Trophoblast cell (in vitro differentiated cells and primary cell): ENCODE measurements at places on chromosomes 5 and 9.

- H3K4me3 ChIP-seq = no peak overlapping the region
- no peaks in the 10 kb centered on the region for H3K36me3 ChIP-seq
- H3K4me1 ChIP-seq = no peaks in the 10 kb centered on the region
- H3K27me3 ChIP-seq = no peaks in the 10 kb centered on the region
- DNase-seq = peak; percentile 57
Observed at GRCh38 chr9:4077499-4078102, 222.3 kb downstream of the GLIS3 start.

GRCh38 chr5:35152733-35153132 is 77.6 kb downstream of the PRLR start:
- no peak overlapping the region for H3K27ac ChIP-seq
- no peaks in the 10 kb centered on the region for H3K36me3 ChIP-seq
- no peak for DNase-seq
- H3K4me1 ChIP-seq = no peaks in the 10 kb centered on the region
- no peak overlapping the region for H3K4me3 ChIP-seq

DNA sequence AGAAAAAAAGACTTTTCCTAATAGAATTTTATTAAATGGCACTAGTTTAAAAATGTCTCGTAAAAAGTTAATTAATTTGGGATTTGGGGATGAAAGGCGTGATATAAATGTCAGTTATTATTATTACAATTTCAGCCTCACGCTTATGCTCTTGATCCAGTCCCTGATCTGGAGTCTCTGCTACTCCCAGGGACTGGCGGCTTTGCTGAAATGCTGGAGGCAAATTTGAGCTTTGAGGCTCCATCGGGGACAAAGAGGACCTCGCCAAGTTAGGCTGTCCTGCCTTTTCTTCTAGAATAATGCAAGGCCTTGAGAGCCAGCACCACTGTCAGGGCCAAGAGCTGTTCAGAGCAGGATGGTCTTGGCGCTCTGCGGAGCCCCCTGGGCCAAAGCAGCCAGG is 69.7 kb downstream of the ZNF618 start:
- H3K4me1 ChIP-seq = no peaks in the 10 kb centered on the region
- no peaks in the 10 kb centered on the region for H3K36me3 ChIP-seq
- no peak for DNase-seq
- no peaks in the 10 kb centered on the region for H3K27me3 ChIP-seq
- no peak overlapping the region for H3K27ac ChIP-seq

DNA sequence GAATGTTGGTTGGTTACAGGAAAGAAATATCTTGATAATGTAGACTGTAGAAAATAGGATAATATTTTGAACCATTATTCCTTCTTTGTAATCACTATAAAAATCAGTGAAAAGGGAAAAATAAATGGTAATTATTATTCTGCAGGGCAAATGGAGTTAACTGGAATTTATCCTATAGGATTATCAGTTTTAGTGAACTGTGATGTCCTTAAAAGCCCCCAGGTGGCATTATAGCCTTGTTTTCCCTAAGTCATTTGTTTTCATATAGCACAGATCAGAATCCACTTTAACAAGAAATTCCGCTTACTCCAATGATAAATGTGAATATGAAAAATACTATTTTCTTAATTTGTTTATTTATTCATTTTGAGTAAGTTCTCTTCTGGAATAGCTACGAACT is 26.2 kb upstream of the WDR41 start:
- no peak overlapping the region for H3K27ac ChIP-seq
- no peaks in the 10 kb centered on the region for H3K4me1 ChIP-seq
- no peak overlapping the region for H3K4me3 ChIP-seq
- no peaks in the 10 kb centered on the region for H3K36me3 ChIP-seq
- H3K27me3 ChIP-seq = no peaks in the 10 kb centered on the region

- no peak overlapping the region for H3K4me3 ChIP-seq
- H3K27me3 ChIP-seq = no peaks in the 10 kb centered on the region
- H3K4me1 ChIP-seq = no peaks in the 10 kb centered on the region
- DNase-seq = no peak
- H3K27ac ChIP-seq = no peak overlapping the region
Observed at GRCh38 chr5:150774145-150774544, 4.4 kb upstream of the SMIM3 start.
